Glomerular endothelial cell (primary cell): ENCODE measurements at places on chromosomes 5 and 9.
A peak's percentile ranks its signal among the peaks of the same experiment; 100 is the strongest.

DNA sequence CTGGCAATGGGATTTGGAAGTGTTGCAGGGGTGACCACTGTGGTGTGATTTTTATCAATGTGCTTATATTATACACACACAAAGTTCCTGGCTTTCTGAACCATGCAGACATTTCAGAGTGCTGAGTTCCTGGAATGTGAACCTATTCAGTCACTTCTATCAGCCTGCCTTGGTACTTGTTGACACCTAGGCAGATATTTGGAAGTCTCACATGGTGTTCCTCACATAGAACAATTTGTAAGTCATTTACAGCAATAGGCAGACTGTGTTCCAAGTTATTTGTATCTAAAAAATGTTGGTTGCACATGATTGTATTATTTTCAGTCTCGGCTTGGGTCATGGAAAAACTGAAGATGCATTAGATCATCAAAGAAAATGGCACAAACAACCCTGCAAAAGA is 182.2 kb downstream of the SREK1 start:
- DNase-seq: no peak

DNA sequence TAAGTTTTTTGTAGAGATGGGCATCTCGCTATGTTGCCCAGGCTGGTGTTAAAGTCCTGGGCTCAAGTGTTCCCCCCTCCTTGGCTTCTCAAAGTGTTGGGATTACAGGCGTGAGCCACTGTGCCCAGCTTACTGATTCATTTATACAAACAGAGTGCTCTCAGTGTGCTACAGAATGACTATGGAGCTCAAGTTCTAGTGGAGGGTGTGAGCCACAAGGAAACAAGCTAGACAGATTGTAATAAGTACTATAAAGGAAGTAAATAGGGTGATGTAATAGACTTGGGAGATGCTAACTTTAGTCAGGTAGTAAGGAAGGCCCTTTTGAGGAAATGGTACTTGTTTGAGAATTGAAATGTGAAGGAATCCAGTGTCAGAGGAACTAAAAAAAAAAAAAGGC is 1.7 kb upstream of the TMEM267 start:
- no peak for DNase-seq

DNA sequence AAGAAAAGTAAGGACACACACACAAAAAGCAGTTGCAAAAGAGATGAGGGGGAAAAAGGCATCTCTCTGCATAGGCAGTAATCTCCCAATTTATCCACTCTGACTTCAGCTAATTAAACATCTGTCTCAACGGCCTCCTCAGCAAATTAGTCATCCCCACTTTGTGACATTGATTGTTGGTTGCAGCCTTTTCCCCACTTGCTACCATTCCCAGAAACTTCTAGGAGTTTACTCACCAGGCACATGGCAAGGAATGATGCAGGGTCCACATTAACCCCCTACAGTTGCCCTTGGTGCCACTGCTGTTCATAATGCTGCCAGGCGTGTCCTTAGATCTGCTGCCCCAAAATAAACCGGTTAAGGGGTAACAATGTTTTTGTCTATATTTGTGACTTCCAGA is 174.6 kb downstream of the MAPKAP1 start:
- DNase-seq: no peak

- DNase-seq: no peak
Measured at GRCh38 chr5:72138943-72139521, 31.8 kb downstream of the MAP1B start.

GRCh38 chr5:44952376-44952775 is 143.6 kb downstream of the MRPS30 start:
- peak; percentile 7 for DNase-seq

DNA sequence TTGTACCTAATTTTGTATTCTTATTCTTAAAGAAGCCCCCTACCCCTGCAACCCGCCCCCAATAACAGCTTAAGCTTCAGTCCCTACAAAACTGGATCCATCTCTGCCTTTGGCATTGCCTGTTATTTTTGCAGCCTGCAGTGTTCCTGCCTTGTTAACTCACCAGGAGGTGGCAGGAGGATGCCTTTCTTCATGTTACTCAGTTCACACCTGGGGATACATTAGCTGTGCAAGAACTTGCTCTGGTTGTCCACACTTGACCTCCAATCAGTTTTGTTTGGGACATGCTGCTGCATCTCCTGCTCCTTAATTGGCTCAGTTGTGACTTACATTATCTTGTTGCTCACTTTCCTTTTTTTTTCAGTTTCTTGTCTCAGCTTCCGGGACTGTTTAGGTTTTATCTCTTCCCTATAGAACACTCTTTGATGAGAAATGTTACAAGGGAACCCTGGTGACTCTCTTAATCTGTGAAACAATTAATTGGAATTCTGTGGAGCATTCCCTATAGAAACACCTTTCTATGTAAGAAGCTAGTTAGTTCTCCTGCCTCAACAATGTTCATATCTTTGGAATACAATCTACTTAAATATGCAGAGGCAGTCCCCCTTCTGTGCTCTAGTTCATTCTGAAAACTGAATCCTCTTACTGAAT is 467.7 kb upstream of the ACO1 start:
- DNase-seq: no peak

GRCh38 chr5:118195211-118195610 is 793.1 kb downstream of the DTWD2 start:
- no peak for DNase-seq

DNA sequence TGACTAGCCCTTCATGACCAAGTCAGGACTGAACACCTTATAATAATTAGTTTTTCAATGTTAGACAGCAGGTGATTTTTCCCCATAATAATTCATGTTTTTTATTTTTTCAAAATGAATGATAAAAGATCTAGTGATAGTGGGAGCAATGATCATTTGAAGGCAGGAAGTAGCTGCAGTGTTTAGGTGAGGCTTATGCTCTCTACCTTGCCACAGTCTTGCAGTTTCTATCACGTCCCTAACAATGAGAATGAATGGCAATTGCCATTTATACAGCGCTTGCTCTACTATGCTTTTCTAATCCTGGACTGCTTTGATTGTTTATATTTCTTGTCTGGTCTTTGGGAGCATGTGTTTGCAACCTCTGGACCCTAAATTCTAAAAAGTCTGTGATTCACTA is 367.8 kb upstream of the RIOK2 start:
- no peak for DNase-seq

DNA sequence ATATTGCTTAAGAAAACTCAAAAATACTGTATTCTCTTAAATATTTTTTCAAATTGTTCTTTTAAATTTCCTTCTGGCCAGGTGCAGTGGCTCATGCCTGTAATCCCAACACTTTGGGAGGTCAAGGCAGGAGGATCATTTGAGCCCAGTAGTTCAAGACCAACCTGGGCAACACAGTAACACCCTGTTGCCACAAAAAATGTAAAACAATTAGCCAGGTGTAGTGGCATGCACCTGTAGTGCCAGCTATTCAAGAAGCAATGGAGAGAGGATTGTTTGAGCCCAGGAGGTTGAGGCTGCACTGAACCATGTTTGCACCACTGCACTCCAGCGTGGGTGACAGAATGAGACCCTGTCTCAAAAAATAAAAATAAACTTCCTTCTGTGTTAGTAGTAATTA is 94.3 kb downstream of the STRBP start:
- no peak for DNase-seq

DNA sequence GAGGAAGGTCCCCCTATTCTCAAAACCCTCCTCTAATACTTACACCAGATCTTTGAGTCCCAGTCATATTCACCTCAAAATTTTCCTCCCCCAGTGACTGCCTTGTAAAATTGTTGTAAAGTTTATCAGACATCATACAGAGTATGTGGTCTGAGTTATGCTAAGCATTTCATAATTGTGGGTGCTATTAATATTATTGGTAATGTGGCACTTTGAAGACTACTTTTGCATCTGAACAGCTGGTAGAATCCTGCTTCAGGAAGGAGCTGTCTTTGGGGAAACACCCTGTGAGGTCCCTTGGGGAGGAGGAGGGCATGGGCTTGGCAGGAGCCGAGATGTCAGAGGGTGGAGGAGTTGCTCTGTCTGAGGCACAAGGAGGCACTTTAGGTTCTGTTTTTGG is 164.9 kb upstream of the ZNF618 start:
- DNase-seq: no peak

DNA sequence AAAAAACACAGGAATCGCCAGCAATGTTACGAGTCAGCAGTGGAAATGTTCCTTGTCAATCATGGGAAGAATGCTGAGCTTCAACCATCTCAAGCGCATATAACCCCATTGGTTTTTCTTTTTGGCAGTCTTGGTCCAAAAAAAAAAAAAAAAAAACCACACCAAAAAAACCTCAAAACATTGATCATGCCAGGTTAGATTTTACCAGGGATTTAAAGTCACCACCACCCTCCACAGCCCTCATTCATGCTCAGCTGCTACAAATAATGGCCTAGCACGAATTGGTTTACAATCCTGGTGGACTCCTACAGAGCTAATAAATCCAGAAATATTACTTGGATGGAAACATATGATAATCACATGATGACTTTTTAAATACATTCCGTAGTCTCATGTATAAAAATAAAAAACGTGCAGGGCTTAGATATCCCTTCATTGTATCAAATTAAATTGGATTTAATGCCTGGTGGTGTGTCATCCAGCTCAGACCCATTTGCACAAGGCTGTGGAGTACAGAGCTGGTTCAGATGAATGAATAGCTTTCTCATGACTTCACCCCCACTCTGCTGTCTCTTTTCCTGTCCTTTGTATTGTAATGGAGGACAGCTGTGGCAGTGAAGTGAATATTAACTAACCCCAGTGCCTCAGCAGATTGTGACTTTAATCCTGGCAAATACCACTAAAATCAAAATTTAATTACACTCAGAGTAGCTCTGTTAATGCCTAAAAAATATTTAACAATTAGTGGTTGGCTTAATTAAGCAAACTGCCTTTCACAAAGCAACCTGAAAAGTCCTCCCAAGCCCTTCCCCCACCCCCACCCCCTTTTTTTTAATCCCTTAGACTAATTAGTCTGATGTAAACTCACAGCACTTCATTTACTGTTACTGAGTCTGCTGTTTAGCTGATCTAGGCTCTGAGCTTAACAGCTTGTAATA is 626.5 kb upstream of the ZNF608 start:
- peak; percentile 36 for DNase-seq

DNA sequence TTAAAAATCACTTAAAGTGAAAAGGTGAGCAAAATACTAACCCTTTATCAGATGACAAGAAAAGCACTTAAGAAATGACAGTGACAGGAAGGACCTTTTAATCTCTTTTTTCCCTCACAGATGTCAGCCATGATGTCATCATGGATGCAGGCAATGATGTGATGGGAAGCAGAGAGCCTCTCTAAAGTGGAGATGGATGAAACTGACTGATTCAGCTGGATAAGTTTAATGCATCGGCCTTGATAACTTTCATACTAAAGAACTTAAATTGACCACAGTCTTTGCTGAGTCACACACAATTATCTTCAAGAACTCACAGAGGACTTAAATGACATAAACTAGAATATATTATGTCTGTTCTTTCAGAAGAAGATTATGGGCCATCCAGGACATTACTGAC is 153.2 kb upstream of the FGF10 start:
- DNase-seq: no peak

DNA sequence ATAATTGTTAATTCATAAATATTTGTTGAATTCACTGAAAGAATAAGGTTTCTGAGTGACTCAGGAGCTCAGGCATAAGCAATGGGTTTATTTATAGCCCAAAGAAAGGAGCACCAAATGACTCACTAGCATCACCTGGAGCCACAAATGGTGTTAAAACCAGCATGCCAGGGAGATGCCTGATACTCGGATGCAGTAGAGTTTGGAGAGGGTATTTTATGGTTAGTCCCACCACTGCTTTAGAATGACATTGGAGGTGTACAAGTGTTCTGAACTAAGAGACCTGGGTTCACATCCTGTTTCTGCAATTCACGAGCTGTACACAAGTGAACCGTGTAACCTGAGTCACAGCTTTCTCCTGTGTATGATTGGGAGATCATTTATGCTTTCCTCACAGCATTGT is 25.2 kb downstream of the CCL28 start:
- DNase-seq: no peak

DNA sequence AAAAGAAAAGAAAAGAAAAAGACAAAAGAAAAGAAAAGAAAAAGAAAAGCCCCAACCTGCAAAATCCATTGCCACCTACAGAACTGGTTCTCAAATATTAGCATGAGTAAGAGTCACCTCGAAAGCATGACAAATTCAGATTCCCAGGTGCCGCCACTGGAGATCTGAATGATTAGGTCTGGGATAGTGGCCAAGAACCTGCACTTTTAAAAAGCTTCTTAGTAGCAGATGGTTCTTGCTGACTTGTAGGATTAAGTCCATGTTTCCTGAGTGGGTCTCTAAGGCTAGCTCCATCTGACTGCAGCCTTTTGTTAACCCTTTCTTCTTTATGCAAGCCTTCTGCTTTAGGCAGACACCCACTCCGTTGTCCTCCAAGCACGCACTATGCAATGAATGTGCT is 178.5 kb upstream of the CDH18 start:
- no peak for DNase-seq

DNA sequence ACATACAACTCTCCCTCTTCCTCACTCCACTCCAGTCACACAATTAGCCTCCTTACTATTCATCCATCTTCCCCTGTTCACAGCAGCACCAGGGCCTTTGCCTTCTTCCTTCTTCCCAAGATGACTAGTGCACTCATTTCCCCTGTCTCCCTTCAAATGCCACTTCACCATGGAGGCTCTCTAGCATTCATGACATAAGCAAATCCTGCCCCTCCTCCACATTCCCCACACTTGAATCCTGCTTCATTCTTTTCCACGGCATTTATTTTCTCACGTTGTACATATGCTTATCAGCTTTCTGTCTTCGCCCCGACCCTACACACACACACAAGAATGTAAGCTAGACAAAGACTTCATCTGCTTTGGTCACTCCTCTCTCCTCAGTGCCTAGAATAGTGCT is 133.3 kb downstream of the CDK5RAP2 start:
- DNase-seq: no peak

DNA sequence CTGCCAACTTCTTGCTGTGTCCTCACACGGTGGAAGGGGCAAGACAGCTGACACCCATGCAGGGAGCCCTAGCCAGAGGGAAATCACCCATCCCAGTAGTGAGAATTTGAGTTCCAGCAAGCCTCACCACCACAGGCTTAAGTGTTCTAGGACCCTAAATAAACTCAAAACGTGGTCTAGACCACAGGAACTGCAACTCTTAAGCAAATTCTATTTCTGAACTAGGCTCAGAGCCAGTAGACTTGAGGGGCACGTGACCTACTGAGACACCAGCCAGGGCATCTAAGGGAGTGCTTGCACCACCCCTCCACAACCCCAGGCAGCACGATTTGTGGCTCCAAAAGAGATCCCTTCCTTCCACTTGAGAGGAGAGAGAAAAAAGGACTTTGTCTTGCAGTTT is 96.0 kb upstream of the PHF24 start:
- no peak for DNase-seq

DNA sequence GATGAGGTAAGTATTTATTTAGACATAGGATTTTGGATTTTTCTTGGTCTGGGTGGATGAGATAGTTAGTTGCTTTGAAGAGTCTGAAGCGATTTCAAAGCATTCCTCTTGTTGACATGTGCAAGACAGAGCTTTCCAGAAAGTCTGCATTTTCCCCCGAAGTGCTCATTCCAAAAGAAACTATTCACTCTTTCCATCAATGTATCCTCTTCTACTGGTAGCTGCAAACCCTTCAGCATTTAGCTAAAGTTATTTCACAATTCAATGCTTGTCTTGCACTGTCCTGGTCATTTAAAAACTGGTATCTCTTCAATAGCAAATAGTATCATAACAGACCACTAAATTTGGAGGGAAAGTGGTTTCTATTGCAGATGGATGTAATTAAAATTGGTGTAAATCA is 13.0 kb downstream of the NREP start:
- DNase-seq: no peak
